DMS 273 treated with DMSO at 0.1 percent for 48 hours (cell line): ENCODE measurements at places on chromosomes 6 and 20.

DNA sequence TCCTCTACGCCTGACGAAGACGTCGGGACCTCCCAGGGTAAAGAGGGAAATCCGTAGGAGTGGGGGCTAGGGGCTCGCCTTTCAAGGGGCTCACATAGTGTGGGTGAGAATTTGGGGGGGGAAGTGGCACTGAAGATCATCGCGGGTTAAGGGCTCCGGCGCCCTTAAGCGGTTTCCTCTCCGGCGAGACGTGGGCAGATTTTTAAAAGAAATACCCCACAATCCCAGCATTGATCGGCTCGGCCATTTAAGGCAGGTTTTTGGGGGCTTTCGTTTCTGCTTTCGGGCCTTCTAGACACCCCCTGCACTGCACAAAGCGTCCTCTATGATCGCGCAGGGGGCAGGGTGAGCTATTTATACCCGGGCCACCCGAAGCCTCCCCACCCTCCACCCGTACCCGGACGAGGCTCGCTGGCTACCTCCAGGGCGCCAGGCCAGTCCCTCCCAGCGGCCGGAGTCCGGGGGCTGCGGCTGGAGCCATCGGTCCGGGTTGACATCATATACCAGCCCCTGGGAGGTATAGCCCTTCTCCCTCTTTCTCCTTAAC lies 1.2 kb downstream of the NKX2-2 start:
- DNase-seq, result no peak

- no peak for DNase-seq
Measured at GRCh38 chr6:95804847-95805541, 210.8 kb upstream of the FUT9 start.

DNA sequence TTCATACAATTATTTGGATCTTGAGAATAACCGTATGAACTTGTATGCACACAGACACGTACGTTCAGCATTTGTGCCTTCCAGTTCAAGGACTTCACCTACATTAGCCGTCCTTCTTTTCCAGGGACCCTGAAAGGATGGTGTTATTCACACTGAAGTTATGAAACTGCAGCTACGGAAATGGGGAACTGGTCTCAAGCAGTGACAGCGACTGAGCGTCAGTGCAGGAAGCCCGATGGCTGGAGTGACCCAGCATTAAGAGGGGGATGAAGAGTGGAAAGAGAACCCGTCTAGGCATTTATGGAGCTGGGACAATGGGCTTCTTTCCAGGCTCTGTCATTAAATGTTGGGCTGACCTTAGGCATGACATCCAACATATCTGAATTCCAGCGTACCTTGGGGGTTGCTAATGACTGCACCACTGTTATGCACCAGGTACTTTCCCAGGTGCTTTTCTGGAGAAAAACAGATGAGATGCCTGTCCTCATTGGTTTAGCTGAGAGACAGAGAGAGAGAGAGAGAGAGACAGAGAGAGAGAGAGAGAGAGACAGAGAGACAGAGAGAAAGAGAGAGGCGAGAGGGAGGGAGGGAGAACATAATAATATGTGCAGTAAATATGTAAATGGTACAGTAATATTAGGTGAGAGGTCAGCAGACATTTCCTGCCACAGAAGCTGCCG lies 204.7 kb upstream of the EXOC2 start:
- no peak for DNase-seq

GRCh38 chr6:165556116-165556843 lies 106.8 kb downstream of the PDE10A start:
- DNase-seq, result no peak

DNA sequence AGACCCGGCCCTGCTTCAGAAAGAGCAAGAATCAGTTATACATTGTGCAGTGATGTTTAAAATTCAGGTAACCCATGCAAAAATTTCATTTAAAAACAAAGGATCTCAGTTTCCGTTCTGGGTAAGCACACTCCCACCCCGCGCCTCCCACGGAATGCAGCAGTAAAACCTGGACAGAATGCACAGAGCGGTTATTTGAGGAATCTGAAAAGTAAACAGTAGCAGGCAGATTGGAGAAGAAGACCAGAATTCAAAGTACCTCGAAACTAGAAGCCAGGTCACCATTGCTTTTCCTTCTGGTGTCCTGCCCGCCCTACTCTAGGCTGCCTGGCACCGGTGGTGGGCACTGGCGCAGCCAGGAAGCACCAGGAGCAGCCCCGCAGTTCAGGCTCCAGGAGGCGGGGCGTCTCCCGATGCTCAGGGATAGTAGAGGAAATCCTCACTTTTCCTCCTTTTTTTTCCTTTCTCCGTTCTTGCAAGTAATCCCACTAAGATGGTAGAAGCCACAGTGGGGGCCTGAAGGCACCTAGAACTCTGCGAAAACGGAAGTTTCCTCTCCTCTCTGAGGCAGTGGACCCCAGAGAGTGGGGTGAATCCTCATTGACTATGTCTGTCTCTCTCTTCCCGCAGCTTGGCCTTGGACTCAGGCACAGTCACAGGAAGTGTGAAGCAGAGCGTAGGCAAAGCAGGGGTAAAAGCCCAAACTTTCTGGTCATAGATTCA lies 28.3 kb downstream of the METTL24 start:
- DNase-seq, result no peak

- DNase-seq, result no peak
Measured at GRCh38 chr20:53833333-53834061, 236.9 kb downstream of the BCAS1 start.

- DNase-seq, result no peak
Measured at GRCh38 chr20:62548471-62548870, 72.7 kb upstream of the GATA5 start.

GRCh38 chr6:19812512-19813119 lies 24.6 kb upstream of the ID4 start:
- DNase-seq, result no peak

GRCh38 chr6:137707590-137708360 lies 159.3 kb upstream of the TNFAIP3 start:
- DNase-seq, result peak; percentile 38

DNA sequence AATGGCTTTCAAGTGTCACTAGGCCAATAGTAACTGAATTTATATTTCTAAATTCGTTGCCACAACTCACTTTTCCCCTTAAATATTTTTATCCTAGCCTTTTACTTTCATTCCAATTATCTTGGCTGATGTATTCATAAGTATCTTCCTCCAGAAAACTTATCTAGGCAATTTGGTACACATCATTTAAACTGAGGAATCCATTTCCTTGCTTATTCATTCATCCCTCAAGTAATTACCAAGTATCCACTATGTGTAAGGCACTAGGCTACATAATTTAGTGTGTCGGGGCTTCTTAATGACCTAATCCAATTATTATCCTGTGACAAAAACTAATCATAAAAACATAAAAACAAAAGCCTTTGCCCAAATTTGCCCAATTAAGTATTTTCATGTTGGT lies 258.3 kb upstream of the TCF21 start:
- no peak for DNase-seq

DNA sequence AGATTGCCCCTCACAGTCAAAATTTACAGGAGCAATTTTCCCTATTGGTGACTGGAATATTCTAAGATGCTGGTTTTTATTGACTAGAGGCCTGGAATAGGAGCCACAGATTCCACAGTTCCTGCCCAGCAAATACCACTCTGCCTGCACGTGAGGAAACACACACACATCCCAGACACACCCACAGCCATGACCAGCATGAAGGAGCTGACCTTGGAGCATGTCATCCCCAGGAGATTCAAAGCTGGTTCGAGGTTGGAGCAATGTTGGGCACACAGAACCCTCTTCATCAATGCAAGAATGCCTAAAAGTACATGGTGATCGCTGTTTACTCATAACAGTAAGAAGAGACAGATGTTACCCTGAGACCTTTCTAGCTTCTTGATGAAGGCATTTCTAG lies 244.6 kb upstream of the FOXQ1 start:
- no peak for DNase-seq

- DNase-seq, result no peak
Measured at GRCh38 chr6:33160728-33161344, 31.4 kb downstream of the COL11A2 start.

GRCh38 chr6:149190224-149190831 lies 127.2 kb upstream of the TAB2 start:
- no peak for DNase-seq

GRCh38 chr20:5886788-5887187 lies 63.5 kb downstream of the TRMT6 start:
- no peak for DNase-seq

- no peak for DNase-seq
Measured at GRCh38 chr6:121161886-121162285, 172.4 kb downstream of the TBC1D32 start.

GRCh38 chr20:22465622-22466446 lies 118.5 kb downstream of the FOXA2 start:
- no peak for DNase-seq

DNA sequence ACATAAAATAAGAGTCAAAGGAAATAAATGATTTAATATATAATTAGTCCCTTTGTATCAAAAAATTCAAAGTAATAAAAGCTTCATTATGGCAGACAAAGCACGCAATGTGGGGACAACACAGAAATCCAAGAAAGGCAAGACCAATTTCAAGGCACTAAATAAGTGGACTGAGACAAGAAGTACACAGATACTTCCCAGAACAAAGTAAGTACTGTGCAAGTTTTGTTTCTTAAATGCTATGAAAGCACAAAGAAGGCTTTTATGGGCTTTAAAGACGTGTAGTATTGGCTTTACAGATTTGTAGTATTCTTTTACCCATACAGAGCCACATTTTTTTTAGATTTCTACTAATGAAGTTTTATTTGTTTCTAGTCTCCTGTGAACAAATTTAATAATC lies 174.6 kb downstream of the TRDN start:
- no peak for DNase-seq

GRCh38 chr20:62040381-62040922 lies 25.2 kb downstream of the TAF4 start:
- DNase-seq, result no peak

DNA sequence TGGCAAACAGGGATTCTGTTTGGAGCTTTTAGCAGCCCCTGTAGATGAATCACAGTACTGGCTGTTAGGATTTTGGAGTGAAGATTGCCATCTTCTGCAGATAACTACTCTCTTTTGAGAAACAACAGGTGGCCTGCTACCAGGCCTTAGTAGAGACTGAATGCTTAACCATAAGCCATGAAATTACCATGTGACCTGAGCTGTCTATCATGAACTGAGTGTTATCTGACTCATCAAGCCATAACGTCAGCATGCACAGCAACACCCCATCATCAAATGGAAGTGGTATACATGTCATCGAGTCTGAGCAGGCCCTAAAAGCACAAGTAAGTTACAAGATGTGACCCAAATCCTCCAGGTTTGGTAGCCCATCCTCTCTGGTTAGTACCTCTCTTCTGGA lies 132.6 kb downstream of the GPR63 start:
- no peak for DNase-seq

GRCh38 chr6:11381801-11382513 lies 149.5 kb upstream of the NEDD9 start:
- DNase-seq, result no peak

DNA sequence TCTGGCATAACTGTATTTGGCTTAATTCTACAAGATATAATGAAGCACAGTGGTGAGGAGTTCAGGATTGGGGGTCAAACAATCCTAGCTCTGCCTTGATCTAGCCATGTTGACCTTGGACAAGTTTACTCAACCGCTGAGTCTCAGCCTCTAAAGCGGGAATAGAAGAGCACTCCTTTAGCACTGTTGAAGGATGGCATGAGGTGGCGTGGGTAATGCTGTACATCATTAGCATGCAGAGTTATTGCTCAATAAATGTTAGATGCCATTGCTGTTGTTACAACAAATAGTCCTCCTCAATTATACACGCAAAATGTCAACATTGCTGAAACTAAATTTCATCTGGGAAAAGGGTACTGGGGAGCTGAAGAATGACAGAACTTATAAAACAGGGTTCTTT lies 78.6 kb downstream of the KIF13A start:
- no peak for DNase-seq

DNA sequence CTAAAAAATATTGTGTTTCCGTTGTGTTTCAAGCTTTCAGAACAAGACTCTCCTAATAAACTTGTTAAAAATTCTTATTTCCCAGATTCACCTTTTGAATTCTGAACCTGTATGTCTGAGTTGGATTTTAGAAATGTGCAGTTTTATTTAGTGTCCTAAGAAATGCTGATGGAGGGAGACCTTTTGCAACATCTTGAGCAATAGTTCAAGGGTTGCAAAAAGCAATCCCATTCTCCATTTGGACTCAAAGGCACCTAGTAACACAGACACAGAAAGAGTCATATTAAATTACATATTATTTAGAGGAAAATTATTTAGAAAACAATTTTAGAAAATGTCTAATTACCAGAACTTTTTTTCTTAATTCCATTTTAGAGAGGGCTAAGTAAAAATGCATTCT lies 448.5 kb downstream of the FRK start:
- DNase-seq, result no peak

DNA sequence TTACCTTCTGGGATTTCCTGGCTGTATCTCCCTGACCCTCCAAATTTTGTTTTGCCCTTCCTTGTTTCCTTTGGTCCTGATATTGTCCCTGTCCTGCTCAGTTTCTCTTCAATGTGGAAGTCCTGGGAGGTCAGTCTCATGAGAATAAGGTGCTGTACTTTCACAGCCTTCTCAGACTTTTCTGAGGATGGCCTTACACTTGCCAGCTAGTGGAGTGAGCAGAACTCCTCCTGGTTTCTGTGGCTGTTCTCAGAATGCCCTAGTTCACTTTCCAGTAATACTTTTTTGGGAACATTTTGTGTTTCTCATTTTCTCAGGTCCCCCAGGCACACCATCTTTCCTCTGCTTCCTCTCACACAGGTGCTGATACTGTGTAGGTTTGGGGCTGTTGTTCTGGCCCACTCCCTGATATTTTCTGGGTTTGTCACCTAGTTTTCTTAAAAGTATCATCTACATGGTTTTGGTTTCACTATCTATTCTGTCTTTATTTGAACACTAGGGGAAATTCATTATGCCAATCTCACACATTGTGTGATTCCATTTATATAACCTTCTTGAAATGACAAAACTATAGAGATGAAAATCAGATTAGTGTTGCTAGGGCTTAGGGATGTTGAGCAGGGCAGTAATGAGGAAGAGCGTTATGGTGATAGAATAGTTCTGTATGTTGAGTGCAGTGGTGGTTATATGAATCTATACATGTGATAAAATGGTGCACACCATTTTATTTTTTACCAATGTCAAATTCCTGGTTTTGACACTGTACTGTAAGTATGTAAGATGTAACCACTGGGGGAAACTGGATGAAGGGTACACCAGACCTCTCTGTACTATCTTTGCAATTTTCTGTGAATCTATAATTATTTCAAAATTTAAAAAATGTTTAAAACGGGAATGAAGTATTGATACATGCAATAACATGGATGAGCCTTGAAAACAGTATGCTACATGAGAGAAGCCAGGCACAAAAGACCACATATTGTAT lies 27.2 kb upstream of the BRPF3 start:
- DNase-seq, result no peak

GRCh38 chr6:159168536-159169192 lies 536 bp upstream of the FNDC1 start:
- no peak for DNase-seq
